ENCODE measurements at places on chromosomes 3 and 15.

DNA sequence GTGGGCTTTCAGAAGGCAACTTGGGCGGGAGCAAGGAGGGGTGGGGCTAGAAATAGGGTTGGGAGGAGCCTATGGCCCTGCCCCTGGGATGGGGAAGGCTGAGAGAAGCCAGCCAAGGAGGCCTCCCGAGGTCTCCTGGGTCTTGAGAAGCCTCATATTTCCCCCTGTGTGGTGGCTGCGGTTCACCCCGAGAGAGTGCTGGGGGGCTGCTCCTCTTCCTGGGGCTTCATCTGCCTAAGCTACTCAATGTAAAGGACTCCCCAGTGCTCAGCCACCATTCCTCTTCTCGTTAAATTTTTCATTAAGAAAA is 174.3 kb downstream of the SMAD6 start:
- no peak for DNase-seq

DNA sequence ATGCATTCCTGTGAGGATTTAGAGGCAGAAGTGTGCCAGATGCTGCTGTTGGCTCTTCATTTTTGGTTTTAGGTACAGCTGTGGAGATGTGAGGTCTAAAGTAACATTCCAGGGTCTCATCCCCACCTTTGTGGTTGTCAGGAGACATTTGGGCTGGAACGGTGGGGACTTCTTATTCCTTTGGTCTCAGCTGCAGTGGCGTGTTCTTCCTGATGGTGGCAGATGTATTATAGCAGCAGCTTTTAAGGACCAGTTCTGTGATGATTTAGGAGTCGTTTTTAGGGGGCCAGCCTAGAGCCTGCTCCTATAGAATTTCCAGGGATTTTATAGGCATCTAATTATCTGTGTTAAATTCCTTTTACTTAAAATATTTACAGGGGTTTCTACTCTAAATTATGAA is 221.0 kb upstream of the EOMES start:
- DNase-seq: no peak

DNA sequence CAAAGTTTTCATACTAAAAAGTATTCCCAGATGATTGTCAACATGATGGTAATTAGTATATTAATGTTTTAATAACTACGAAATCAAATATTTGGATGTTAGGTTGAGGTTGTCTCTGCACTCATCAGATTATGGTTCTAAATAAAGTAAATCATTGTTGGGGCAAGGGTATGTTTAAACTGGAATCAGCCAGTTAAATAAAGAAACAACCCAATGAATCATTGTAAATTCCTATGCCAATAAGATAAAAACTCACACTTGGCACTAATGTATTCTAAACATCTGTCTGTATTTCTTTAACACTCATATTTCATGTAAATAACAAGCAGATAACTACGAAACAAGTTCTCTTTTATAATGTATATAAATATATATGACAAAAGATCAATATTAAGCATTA is 92.7 kb downstream of the PEAK1 start:
- DNase-seq: no peak

GRCh38 chr3:16739541-16740105 is 134.4 kb upstream of the DAZL start:
- DNase-seq: no peak

All from CD4-positive, alpha-beta T cell treated with Interleukin-2 at 100 ng/mL for 4 hours (primary cell).